CD4-positive, alpha-beta T cell treated with Interleukin-21 for 1 hour (primary cell): ENCODE measurements at places on chromosomes 5 and 9.

DNA sequence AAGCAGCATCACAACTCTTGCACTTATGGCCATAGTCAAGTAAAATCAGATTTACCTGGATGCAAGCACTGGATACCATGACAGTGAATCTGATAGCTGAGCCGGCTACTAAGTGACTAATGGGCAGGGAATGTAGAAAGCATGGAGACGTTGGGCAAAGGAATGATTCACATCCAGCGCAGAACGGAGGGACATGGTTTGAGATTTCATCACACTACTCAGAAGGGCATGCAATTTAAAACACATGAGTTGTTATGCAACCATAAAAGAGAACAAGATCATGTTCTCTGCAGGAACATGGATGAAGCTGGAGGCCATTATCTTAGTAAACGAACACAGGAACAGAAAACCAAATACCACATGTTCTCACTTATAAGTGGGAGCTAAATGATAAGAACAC lies 169.1 kb upstream of the PIK3R1 start:
- DNase-seq: no peak

GRCh38 chr5:159906943-159907342 lies 9.3 kb upstream of the ADRA1B start:
- no peak for DNase-seq

GRCh38 chr9:9319007-9319406 lies 1293.8 kb downstream of the PTPRD start:
- no peak for DNase-seq

DNA sequence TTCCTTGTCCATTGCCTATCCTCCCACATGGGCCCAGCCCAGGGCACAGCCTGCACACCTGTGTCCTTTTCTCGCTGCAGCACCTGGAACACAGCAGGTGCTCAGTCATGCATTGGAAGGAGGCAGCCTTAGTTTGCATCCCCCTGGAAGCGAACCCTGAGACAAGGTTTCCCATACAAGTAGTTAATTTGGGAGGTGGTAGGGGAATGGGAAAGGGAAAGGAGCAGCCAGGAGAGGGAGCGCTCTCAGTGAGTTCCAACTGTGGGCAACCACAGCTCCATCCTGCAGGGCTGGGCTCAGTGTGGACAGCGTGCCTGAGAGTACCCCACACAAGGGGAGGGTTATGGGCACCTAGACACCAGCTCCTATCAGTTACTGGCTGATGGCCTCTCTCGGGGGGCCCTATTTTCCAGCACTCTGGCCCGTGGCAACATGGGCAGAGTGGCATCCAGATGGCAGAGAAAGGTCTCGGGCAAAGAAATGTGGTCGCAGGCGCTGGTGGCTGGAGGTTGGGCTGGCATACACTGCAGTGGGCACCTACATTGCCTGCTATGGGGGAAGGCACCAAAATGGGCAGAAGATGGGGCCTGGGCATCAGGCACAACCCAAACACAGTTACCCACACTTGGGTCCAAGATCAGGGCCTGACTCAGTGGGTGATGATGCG lies 50.1 kb downstream of the TSPAN17 start:
- DNase-seq: no peak

DNA sequence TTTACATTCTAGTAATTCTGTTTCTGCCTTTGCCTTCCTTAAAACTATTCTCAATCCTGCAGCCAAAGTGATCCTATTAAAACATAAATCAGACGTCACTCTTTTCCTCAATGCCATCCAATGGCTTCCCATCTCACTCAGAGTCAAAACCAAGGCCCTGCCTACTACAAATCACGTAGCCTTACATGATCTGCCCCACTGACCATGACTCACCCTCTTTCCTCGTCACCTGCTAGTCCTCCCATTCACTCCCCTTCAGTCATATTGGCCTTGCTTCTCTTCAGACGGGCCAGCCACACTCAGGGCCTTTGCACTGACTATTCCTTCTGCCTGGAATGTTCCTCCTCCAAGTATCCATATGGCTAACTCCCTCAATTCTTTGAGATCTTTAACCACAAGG lies 39.0 kb upstream of the DMXL1 start:
- no peak for DNase-seq

GRCh38 chr5:27472000-27472763 lies 433.8 kb upstream of the CDH9 start:
- DNase-seq: no peak

- no peak for DNase-seq
Observed at GRCh38 chr9:120734607-120735410, 20.5 kb upstream of the MEGF9 start.

- DNase-seq: peak; percentile 28
Observed at GRCh38 chr9:109817846-109818472, 38.0 kb downstream of the PALM2AKAP2 start.

- no peak for DNase-seq
Observed at GRCh38 chr5:117812861-117813260, 1175.5 kb downstream of the DTWD2 start.

DNA sequence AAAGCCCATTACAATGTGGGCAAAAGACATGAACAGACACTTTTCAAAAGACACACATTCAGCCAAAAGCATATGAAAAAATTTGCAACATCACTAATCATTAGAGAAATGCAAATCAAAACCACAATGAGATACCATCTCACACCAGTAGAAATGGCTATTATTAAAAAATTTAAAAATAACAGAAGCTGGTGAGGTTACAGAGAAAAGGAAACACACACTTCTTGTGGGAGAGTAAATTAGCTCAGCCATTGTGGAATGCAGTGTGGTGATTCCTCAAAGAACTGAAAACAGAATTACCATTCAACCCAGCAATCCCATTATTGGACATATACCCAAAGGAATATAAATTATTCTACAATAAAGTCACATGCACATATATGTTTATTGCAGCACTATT lies 585.2 kb upstream of the TUSC1 start:
- DNase-seq: no peak

- DNase-seq: peak; percentile 12
Observed at GRCh38 chr5:76521240-76521758, 101.9 kb downstream of the F2RL2 start.

DNA sequence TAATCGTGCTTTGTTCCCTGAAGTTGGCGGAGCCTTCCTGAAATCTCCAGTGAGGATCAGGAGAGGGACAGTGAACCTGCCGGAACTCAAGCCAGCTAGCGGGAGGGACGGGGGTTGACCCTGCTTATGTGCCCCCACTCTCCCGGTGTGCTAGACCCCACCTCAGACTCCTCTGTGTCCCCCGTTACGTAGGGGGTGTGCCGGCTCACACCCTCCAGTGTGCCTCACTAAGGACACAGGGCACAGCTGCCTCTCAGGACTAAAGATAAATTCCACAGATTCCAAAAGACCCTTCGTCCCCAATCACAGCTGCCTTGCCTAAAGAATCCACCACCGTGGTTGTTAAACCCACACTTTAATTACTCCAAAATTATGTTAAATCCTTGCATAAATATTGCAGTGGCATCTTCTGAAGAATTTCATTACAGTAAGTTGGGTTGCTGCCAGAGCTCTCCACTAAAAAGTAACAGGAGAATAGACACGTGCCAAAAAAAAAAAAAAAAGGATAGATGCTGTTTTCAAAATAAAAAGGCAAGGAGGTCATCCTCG lies 73.7 kb downstream of the GTF3C4 start:
- no peak for DNase-seq

- DNase-seq: no peak
Observed at GRCh38 chr5:72991394-72991793, 35.6 kb downstream of the FCHO2 start.

DNA sequence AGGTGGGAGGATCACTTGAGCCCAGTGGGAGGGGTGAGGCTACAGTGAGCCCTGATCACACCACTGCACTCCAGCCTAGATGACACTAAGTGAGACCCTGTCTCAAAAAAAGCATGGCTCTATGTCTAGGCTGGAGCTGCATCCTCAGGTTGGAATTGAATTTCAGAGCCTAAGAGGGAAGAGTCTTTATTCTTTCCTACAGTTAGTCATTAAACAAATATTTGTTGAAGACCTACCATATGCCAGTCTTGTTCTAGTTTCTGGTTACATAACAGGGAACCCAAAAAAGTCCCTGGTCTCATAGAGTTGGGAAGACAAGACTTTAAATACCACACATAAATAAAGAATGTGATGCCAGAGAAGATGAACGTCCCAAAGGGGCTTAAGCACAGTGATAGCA lies 6.9 kb upstream of the GRPEL2 start:
- no peak for DNase-seq

DNA sequence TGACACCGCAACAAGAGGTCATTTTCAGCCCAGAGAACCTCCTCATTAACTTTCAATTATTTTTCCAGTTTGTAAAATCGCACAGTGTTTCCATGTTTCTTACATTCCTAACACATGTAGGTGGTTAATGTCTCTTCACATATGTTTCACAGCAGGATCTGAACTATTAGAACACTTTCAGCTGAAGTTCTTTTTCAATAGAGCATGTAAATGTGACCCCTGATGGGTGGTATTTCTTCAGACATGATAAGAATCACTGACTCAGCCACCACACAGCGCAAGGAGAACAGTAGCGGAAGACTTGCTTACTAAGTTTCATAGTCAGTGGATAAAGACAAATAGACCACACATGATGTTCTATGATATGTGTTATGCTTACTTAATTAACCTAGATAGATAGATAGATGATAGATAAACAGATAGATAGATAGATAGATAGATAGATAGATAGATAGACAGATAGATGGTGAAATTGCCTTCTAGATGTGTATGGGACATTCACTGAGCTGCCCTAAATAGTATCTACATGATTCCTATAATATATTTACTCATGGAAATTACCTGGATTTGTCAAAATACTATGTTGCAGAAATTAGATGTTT lies 1992.1 kb upstream of the NUDT12 start:
- no peak for DNase-seq

GRCh38 chr9:78239506-78239905 lies 3.6 kb downstream of the CEP78 start:
- DNase-seq: no peak

- DNase-seq: no peak
Observed at GRCh38 chr9:2128618-2129017, 113.5 kb downstream of the SMARCA2 start.

DNA sequence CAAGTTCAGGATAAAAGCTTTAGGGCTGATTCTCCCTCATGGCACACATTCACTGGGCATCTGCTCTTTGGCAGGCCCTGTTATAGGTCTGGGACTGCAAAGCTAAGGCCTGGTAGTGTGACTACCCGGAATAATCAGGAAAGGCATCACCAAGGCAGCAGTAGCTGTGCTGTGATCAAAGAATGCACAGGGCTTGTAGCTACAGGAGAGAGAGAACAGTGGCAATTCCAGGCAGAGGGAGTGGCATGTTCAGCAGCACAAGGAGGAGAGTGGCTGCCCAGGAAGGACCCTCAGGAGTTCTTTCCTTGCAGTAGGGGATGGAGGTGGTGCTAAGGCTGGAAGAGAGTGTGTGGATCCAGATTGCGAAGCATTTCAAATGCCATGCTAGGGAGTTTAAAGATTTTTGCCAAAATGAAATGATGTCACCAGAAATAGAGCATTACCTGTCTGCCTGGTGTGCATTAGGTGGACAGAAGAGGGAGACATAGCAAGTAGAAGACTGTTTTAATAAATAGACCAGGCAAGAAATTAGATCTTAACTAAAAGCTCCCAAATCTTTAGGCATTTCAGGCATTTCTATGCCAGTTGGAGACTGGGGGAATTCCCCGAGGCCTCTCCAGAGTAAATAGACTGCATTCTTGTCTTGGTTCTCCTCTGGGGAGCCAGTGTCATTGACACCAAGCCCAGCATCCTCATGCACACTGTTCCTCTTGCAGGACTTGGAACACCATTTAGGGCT lies 69.1 kb downstream of the GPR21 start:
- no peak for DNase-seq

GRCh38 chr9:87959916-87960581 lies 14.3 kb downstream of the CDK20 start:
- DNase-seq: no peak

- no peak for DNase-seq
Observed at GRCh38 chr5:43687275-43687674, 84.3 kb downstream of the NNT start.

- no peak for DNase-seq
Observed at GRCh38 chr9:125867751-125868415, 120.7 kb downstream of the PBX3 start.

DNA sequence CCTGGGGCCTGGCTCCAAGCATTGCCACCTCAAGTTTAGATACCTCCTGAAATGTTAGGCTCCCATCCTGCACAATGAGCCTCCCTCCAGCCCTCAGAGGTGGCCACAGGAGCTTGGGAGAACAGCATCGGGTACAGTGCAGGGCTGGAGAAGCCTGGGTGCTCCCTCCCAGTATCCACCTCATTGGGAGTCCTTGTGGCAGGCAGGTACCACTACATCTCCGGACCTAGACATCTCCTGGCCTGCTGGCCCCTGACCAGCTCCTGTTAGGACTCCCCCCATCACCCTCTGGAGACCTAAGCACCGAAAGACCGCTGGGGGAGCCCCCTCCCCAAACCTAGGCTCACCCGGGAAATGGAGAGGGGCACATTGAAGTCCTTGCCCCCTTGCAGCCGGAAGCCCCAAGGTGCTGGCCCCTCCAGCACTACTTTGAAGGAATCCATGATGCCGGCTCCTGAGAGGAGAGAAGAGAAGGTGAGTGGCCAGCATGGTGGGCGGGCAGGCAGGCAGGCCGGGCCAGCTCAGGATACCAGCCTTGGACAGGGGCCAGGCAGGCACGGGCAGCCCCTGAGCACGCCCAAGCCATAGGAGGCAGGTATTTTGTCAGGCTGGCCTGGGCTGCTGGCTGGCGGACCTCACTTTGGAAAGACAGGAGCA lies 1.2 kb downstream of the PDLIM7 start:
- no peak for DNase-seq

GRCh38 chr5:107104040-107104995 lies 566.4 kb downstream of the EFNA5 start:
- no peak for DNase-seq

- no peak for DNase-seq
Observed at GRCh38 chr5:109601736-109602135, 88.0 kb upstream of the MAN2A1 start.

DNA sequence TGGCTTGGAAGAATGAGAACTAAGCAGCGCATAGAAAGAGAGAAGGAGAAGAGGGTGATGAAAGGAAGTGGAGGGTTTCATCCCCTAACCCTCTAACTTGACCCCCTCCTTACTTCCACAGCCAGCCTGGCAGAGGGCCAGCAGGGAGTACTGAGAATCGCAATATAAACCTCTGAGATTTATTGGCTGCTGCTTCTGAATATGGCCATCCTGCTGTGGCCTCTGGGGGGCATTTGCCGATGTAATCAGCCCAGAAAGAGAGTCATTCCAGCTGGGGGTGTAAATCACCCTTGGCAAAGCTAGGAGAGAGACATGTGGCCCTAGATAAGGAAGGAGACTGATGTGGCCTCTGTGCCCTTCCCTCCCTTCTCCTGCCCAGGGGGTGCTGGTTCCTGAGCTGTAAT lies 960 bp upstream of the GFRA3 start:
- DNase-seq: no peak

- DNase-seq: no peak
Observed at GRCh38 chr9:127545196-127546124, 66.6 kb upstream of the STXBP1 start.
